ENCODE measurements at places on chromosomes 7 and 10. TPM values are rescaled to one million over a fixed set of nuclear protein-coding genes. Genes with fewer than 3 reads are reported as not detected.

DNA sequence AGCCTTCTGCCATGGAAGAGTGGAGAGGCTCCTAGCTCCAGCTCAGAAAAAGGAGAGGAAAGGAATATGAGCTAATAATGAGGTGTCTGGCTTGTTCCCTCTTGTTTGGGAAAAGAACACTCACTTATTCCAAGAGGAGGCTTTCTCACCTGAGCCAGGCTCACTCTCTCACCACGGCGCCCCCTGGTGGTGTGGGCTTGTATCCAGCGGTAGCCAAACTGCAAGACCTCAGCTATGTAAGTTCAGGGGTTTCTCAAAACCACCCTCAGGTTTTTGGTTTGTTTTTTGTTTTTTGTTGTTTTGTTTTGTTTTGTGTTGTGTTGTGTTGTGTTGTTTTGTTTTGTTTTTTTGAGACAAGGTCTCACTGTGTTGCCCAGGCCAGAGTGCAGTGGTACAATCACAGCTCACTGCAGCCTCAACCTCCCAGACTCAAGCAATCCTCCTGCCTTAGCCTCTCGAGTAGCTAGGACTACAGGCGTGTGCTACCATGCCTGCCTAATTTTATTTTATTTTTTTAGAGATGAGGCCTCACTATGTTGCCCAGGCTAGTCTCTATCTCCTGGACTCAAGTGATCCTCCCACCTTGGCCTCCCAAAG is 124.0 kb downstream of the TMEM130 start:
- DNase-seq = peak; percentile 44

GRCh38 chr10:16491933-16492332 is 29.7 kb downstream of the C1QL3 start:
- DNase-seq = no peak

Gene CLIP2
- 113 TPM for total RNA-seq

DNA sequence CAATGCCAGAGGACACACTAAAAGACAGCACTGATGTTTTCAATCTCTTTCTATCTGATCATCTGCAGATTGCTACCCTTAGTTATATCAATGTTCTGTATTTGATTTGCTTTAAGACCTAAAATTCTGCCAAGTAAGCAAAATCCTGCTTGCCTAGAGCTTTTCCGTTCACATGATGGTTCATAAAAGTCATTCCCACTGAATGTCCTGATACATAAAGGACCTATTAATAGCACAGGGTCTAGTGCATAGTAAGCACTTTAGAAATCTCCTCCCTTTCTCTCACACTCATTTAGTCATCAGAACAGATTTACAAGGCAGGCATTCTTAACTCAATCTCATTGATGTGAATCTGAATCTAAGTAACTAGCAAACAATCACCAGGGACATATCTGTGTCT is 68.8 kb downstream of the PCGF5 start:
- DNase-seq = no peak

- no peak for DNase-seq
Measured at GRCh38 chr10:24415455-24416125, 206.7 kb downstream of the KIAA1217 start.

Gene CYP2C8
- 1.2 TPM for total RNA-seq

DNA sequence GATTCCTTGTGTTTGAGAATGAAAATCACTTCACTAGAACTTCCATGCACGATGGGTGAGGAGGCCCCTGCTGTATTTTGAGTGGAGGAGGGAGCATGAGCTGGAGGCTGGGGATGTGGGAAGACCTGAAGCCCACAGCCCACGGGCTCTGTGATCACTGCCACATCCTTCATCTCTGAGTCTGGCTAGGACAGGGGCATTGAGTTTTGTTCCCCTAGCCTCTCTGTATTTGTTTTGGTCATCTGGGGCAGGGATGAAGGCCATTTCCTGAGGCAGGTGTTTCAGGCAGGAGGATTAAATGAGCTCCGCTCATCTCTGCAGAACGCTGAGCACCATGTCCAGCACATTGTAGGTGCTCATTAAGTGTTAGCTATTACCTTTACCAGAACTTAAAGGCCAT is 293.6 kb downstream of the GLRX3 start:
- DNase-seq = no peak

Gene NUDT13
- 0.41 TPM for total RNA-seq

GRCh38 chr10:119520283-119520682 is 22.2 kb downstream of the RGS10 start:
- no peak for DNase-seq

GRCh38 chr10:75229971-75230370 is 5.8 kb downstream of the COMTD1 start:
- DNase-seq = no peak

DNA sequence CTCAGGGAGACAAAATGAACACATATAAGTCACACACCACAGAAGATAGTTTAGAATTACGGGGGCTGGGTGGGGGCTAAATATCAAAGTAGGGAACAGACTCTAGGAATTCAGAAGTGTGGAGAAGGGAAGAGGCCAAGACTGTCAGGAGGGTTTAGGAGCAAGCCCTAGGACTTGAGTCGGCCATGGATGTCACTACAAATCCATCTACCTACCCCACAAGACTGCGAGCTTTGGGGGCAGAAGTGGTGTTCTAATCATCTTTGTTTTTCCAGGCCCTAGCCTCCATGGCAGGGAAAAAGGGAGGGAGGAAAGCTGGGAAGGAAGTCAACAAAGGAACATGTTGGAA is 5.8 kb upstream of the ARHGAP19 start:
- DNase-seq = no peak

Gene CHCHD1
- 16.7 TPM for total RNA-seq

Gene OPN4
- total RNA-seq = not detected

DNA sequence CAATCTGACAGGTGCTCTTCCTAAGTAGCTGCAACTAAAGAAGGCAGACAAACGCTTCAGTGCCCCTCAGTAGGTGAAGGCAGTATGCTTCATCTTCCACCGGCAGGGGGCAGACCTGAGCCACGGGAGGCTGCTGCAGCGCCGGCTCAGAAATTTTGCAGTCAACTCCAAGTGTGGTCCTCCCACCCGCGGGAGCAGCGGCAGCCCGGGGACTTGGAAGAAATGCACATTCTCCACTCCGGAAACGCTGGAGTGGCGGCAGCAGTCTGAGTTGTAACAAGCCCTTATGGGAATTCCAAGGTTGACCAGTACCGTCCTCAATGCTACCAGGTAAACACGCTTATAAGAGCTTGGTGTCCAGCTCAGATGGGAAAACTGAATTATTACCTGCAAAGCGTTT is 3.4 kb downstream of the IGFBP3 start:
- DNase-seq = peak; percentile 73

DNA sequence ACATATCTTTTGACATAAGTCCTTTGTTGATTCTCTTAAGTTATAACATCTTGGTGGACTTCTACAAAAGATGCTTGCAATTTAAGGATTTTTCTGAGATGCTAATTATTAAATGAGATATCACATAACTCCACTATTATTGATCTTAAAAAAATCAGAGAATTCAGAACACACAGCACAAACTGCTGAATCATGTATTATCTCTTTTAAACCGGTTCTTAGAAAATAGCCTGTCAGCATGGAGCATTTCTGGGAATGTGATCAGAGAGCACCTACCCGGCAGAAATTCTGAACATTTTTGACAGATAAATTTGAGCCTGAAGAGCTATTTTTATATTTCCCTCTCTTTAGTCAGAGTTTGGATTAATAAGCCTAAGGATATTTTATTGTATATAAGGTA is 50.2 kb upstream of the PCLO start:
- no peak for DNase-seq

GRCh38 chr10:68269562-68270290 is 37.8 kb upstream of the ATOH7 start:
- no peak for DNase-seq

DNA sequence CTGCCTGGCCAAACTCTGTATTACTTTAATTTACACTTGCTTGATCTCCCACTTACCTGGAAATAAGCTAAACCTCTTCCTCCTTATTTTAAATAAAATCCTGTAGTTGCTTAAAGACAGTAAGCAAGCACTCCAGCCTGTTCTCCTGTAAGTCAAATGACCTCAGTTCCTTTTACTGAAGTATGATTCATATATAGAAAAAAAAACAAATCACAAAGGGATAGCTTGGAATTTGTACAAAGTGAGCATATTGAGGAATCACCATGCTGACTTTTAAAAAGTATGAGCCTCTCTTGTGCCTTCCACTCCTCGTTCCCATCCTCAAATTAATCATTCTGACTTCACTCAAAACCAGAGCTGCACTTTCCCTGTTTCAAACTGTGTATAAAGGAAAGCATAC is 52.0 kb downstream of the C10orf90 start:
- DNase-seq = no peak

Gene SYT15
- total RNA-seq = 0.82 TPM

Data from frontal cortex (tissue), 4 donors.